ENCODE measurements at places on chromosomes 13 and 19.

DNA sequence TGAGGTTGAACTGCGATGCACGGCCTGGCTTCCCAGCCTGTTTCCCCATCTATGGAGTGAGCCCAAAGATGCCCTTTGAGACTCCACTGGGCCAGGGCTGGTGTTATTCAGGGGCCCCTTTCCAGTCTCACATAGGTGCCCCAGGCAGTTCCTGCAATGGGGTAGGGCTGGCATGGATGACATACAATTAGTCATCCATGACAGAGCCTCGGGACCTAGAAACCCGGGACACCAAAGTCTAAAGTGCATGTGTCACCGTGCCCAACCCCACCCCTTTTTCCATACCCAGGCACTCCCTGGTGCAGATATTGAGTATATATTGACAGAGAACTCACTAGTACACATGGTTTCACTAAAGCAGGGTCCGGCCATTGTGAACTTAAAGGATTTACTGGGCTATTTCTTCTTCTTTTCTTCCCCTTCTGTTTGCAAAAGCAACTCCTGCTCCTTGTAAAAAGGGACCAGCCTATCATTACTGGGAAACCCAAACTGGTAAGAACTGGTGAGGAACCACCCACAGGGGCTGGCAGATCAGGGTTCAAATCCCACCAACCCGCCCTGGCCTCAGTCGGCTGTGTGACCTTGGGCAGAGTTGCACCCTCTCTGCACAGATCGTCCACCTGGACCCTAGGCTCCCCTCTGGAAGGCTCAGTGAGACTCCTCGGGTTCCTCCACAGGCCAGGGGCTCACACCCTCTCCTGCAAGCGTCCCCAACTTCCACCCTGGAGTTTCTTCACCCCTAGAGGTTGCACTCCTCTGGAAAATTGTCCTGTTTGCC is 2.7 kb downstream of the B3GNT3 start:
- DNase-seq, result no peak

GRCh38 chr13:20778311-20778710 is 4.5 kb upstream of the EEF1AKMT1 start:
- no peak for DNase-seq

GRCh38 chr13:83065108-83065507 is 817.2 kb downstream of the SLITRK1 start:
- no peak for DNase-seq

DNA sequence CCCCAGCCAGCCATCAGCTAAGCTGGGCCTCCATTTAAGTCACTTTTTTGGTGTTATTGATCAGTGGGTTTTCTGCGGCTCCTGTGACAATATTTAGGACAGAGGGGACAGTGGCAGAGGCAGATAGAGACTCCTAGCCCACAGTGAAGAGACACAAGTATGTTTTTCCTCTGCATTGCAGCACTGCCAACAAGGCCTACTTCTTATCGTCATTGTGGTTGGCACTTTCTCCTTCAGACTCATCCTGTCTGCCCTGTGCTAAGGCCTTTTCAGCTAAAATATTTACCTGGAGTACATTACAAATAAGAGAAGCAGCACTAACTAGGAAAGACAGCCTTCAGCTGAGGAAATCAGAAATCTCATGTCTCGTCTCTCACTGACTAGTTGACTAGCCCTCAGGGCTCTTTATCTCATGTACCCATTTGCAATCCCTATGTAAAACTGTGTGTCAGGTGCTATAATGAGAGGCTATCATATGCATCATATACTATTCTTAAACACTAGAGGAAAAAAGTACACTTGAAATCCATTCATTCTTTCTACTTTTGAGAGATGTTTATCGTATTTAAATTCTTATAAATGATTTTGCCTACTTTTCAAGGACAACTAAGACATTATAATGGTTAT is 62.2 kb downstream of the ZAR1L start:
- no peak for DNase-seq

- DNase-seq, result no peak
Measured at GRCh38 chr13:36131931-36132297, 732 bp upstream of the DCLK1 start.

- no peak for DNase-seq
Measured at GRCh38 chr19:50796128-50796633, 6.0 kb downstream of the ACP4 start.

DNA sequence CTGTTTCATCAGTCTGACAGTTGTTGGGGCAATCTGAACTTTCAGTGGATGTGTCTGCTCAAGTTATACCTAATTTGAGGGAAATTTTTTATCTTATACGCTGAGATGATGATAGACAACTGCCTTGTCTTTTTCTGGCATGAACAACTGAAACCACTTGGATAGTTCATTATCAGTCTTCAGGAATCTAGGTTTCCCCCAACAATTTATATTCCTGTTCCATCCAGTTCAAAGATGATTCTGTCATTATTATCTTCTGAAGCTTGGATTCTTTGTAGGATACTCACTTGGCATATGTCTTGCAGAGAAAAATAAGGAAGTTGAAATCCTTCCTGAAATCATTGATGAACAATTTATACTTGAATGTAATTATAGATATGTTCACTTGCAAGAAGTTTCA is 193.7 kb downstream of the LMO7 start:
- DNase-seq, result no peak

- no peak for DNase-seq
Measured at GRCh38 chr19:16899566-16900075, 10.8 kb downstream of the F2RL3 start.

DNA sequence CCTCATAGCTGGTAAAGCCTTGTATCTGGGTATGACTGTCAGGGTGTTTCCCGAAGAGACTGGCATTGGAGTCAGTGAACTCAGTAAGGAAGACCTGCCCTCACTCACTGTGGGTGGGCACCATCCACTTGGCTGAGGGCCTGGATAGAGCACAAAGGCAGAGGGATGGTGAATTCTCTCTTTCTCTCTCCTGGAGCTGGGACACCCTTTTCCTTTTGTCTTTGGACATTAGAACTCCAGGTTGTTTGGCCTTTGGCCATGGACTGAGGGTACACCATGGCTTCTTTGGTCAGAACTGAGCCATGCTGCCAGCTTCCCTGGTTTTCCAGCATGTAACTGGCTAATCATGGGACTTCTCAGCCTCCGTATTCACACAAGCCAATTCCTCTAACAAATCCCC is 4.6 kb upstream of the CEACAM1 start:
- no peak for DNase-seq

DNA sequence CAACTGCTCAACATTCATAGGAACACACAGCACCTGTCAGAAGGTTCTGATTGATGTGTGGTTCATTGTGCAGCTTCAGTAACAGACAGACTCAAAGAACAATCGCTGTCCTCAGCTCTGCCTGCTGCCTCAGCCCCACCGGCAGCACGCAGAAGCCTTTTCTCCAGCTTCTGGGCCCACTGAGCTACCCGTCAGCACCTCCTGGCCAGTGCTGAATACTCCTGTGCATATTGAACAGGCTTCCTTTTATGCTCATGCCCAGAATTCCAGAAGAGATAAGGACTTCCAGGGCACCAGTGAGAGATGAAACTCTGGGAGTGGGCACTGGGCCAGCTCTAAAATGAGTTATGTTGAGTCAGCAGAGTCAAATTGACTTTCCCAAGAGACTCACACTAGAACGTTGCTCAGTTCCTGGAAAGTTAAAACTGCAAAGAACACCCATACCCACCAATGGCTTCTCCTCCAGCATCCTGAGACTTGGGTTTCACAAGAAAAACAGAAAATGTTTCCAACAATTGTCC is 119.3 kb downstream of the COL4A1 start:
- no peak for DNase-seq

DNA sequence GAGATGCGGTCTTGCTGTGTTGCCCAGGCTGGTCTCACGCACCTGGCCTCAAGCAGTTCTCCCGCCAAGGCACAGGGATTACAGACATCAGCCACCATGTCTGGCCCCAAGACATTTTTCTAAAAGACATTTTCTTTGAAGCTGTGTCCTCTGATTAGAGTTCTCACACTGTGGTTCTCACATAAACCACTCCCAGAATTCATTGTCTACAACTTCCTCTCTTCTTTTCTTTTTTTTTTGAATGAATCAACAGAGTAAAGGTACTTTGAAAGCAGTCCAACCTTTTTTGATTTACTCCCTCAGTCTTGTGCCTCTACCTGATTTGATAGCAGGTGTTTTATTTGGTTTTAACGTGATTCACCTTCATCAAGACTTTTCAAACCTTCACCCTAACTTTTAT is 14.3 kb upstream of the SHD start:
- DNase-seq, result no peak

DNA sequence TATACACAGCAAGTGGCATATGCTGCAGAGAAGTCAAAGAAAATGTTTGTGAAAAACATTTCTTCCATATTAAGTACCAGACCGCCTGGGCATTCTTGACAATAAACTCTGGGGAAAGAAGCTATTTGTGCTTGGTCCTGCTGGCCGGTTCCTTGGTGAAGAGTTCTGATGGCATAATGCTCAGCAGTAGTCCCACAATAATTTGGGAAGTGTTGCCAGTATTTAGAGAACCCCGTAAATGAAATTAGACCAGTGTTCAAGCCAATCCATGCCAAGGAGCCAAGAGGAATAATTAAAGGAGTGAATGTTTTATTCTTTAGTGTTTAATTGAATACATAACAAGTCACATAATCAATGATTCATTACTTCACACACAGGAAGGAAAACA is 6.3 kb downstream of the KCTD12 start:
- no peak for DNase-seq

DNA sequence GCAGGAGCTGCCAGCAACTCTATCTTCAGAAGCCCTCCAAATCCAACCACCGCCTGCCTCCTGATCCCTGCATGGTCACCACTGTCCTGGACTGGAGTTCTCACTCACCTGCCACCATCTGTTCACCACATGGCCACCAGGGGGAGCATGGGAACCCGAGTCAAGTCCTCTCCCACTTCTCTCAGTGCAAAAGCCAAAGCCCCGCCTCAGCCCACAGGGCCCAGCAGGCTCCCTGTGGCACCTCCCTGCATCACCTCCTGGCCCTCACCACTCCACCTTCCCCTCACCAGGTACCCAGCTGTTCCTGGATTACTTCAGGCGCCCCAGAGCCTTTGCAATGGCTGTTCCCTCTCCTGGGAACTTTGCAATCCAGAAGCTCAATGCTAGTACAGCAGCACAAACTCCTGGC is 5.3 kb downstream of the DHPS start:
- peak; percentile 63 for DNase-seq

- no peak for DNase-seq
Measured at GRCh38 chr13:77543711-77544110, 8.2 kb downstream of the SCEL start.

GRCh38 chr13:33616130-33616529 is 201.8 kb upstream of the RFC3 start:
- no peak for DNase-seq

DNA sequence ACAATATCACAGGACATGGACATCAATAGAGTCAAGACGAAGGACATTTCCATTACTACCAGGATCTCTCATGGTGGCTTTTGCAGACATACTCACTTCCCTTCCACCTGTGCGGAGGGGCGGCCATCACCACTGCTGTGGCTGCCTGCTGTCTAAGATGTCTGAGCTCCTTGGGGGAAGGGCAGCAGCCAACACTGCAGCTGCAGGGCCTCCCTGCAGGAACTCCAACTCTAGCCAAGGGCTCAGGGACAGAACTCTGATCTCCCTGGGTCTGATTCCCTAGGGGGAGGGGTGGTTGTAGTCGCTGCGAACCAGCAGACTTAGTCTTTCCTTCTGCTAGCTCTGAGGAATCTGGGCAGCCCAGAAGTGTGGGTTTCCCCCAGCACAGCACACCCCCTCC is 78.9 kb upstream of the ANKRD10 start:
- no peak for DNase-seq

DNA sequence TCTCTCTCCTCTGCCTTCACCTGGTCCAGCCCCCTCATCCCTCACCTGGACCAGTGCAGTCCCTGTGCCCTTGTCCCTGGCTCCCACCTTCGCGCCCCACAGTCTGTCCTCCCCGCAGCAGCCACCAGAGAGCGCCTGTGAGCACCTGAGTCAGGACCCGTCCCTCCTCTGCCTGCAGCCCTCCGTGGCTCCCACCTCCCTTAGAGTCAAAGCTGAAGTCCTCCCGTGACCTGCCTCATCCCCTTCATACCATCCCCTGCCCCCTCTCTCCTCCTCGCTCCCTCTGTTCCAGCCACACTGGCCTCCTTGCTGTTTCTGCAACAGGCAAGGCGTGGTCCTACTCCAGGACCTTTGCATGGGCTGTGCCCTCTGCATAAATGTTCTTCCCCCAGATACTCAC is 10.3 kb downstream of the CELF5 start:
- no peak for DNase-seq

GRCh38 chr19:18809149-18809868 is 18.2 kb upstream of the COMP start:
- no peak for DNase-seq

DNA sequence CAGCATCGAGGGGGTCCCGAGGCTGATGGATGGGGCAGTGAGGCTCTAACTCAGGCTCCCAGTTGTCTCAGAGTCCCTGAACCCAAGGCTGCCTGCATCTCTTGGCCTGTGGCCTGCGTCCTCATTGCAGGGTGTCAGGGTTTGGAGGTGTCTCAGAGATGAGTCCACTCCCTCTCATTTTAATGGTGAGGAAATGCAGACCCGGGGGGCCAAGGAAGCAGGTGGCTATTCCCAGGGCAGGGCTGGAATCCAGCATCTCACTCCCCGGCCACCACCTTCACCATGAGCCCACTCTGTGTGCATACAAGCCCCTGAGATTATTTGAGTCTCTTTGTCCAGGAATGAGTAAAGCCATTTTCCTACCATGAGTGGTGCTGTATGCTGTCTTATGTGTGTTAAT is 21.4 kb downstream of the TEX29 start:
- DNase-seq, result no peak

GRCh38 chr19:55259540-55260210 is 858 bp upstream of the PPP6R1 start:
- DNase-seq, result no peak

DNA sequence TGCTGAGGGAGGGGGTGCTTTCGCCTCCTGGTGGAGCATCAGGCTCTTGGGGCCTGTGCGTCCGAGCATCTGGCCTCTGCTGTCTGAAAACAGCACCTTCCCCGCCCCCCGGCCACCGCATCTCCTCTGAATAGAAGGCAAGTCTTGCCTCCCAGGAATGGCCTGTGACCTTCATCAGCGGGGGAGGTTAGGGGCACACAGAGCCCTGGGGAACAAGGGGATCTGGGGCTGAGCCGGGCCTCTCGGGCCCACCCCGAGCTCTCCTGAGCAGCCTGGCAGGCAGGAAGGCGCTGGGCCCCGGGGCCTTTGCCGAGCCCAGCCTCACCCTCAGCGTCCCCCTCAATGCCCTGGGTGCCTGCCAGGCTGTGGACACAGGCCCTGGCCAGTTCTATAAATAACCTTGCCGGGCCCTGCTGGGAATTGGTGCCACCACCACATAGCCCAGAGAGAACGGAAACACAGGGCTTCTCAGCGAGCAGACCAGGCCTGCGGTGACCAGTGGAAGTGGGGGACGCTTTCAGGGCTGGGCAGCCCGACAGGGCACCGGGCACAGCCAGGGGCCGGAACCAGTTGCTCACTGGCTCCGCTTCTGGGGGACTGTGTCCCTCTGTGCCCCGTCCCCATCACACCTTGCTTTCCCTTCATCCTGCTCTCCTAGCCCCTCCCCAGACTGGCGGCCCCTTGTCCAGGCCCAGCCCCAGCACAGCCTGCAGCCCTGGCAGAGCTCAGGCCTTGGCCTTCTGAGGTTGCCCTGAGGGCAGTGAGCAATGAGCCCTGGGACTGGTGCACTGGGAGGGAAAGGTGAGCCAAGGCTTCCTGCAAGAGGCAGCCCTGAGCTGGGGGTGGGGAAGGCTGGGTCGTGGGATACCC is 9.5 kb downstream of the STK11 start:
- DNase-seq, result no peak

GRCh38 chr13:31009166-31009565 is 76.7 kb downstream of the TEX26 start:
- DNase-seq, result no peak

- DNase-seq, result no peak
Measured at GRCh38 chr13:113090415-113090770, 15.2 kb upstream of the F7 start.

Measured in stimulated activated CD4-positive, alpha-beta T cell treated with anti-CD3 and anti-CD28 coated beads, TNF-alpha, amount 100 ng/mL, for 1 hour (primary cell).